ENCODE measurements at places on chromosomes 7 and 10. TPM values are rescaled to one million over a fixed set of nuclear protein-coding genes. Genes with fewer than 3 reads are reported as not detected.

The CYP26A1 gene
- not detected for total RNA-seq

DNA sequence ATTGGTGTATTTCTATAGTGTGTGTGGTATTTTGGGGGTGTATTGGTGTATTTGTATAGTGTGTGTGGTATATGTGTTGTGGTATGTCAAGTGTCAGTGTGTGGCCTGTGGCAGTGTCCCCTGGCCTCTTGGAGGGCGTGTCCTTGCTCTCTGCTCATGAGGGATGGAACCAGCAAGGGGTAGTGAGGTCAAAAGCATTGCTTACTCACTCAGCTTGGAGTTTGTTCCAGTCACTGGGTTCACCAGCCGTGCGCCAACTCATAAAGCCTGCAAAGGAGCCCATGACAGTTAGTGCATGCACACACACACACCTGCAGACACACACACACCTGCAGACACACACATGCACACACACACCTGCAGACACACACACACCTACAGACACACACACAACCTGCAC is 4.3 kb upstream of the TRPV6 start:
- H3K36me3 ChIP-seq: no peaks in the 10 kb centered on the region
- no peaks in the 10 kb centered on the region for H3K4me1 ChIP-seq
- H3K27me3 ChIP-seq: no peaks in the 10 kb centered on the region
- DNase-seq: no peak

GRCh38 chr7:94975336-94975735 is 67.9 kb downstream of the PPP1R9A start:
- H3K36me3 ChIP-seq: no peaks in the 10 kb centered on the region
- H3K27ac ChIP-seq: no peak overlapping the region
- H3K4me3 ChIP-seq: no peak overlapping the region
- no peak for DNase-seq
- H3K4me1 ChIP-seq: no peaks in the 10 kb centered on the region

DNA sequence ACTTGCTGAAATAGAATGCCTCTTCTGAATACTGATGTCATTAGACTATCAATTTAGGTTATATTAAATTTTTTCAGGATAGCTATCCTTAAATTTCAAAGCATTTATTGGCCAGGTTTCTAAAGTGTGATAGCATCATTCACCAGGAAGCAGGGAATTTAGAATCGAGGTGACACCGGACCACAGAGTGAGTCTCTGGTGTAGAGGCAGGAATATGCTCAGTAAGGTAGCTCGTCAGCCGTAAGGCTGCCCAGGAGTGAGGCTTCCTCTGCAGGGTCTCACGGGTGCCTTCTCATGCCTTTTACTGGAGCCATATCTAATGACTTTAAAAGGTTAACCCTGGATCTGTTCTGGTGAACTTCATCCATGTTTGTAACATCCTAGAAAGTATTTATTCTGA is 170.8 kb upstream of the KLF14 start:
- no peaks in the 10 kb centered on the region for H3K27me3 ChIP-seq
- peak overlapping the region; percentile 86 for H3K27ac ChIP-seq
- peaks cover 11% of the 10 kb centered on the region for H3K4me1 ChIP-seq
- H3K4me3 ChIP-seq: no peak overlapping the region
- H3K36me3 ChIP-seq: no peaks in the 10 kb centered on the region
- DNase-seq: no peak

GRCh38 chr10:50917486-50917885 is 32.1 kb upstream of the A1CF start:
- H3K4me3 ChIP-seq: no peak overlapping the region
- no peak overlapping the region for H3K27ac ChIP-seq
- no peak for DNase-seq
- H3K4me1 ChIP-seq: no peaks in the 10 kb centered on the region
- no peaks in the 10 kb centered on the region for H3K27me3 ChIP-seq
- no peaks in the 10 kb centered on the region for H3K36me3 ChIP-seq

DNA sequence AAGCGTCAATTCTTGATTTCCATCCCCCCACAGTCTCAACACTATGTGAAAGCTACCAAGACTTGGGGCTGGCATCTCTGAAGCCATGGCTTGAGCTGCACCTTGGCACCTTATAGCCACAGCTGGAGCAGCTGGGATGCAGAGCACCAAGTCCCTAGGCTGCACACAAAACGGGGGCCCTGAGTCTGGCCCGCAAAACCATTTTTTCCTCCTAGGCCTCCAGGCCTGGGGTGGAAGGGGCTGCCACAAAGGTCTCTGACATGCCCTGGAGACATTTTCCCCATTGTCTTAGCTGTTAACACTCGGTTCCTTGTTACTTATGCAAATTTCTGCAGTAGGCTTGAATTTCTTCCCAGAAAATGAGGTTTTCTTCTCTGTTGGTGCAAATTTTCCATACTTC is 89.8 kb upstream of the GNAI1 start:
- no peak for DNase-seq
- no peak overlapping the region for H3K27ac ChIP-seq
- H3K27me3 ChIP-seq: no peaks in the 10 kb centered on the region
- H3K4me3 ChIP-seq: no peak overlapping the region
- no peaks in the 10 kb centered on the region for H3K4me1 ChIP-seq
- H3K36me3 ChIP-seq: no peaks in the 10 kb centered on the region

- no peaks in the 10 kb centered on the region for H3K4me1 ChIP-seq
- no peak overlapping the region for H3K27ac ChIP-seq
- H3K27me3 ChIP-seq: no peaks in the 10 kb centered on the region
- no peaks in the 10 kb centered on the region for H3K36me3 ChIP-seq
- no peak for DNase-seq
Measured at GRCh38 chr7:113321201-113321600, 202.8 kb upstream of the SMIM30 start.

GRCh38 chr10:132169766-132170560 is 16.8 kb upstream of the DPYSL4 start:
- no peaks in the 10 kb centered on the region for H3K27me3 ChIP-seq
- H3K27ac ChIP-seq: no peak overlapping the region
- no peak overlapping the region for H3K4me3 ChIP-seq
- no peaks in the 10 kb centered on the region for H3K4me1 ChIP-seq

DNA sequence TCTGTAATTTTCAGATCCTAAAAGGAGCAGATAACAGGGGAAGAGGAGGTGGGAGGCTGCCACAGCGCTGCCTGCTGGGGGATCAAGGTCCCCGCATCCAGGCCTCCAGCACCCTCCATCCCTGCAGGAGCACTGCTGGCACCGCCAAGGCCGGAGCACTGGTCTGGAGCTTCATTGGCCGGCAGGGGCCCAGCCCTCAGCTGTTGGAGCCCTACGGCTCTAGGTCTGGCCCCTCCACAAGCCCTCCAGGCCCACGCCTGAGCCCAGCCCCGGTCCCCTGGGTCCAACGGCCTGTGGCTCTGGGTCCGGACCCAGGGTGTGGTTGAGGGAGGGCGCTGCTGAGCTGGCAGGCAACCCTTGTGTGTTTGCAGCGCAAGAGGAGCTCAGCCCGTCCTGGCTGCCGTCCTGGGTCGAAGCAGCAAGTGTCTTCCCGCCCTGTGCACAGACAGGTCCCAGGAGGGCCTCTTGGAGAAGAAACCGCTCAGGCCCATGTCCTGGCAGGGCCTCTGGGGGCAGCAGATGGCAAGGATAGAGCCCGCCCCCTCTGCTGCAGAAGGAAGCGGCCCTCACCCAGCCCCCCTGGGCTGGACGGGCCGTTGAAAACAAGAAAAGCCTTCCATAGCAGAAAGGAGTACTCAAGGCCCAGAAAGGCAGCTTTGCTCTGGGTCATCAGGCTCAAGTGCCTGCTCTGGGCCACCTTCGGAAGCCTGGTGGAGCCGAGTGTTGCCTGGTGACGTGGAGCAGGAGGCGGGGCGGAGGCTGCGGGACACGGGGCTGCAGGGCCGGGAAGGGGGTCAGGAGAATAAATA is 54.3 kb upstream of the TNRC18 start:
- no peak overlapping the region for H3K4me3 ChIP-seq
- no peak for DNase-seq
- H3K27me3 ChIP-seq: no peaks in the 10 kb centered on the region
- H3K27ac ChIP-seq: no peak overlapping the region

GRCh38 chr10:87739703-87740102 is 78.3 kb downstream of the ATAD1 start:
- no peak for DNase-seq
- no peak overlapping the region for H3K27ac ChIP-seq
- H3K4me1 ChIP-seq: no peaks in the 10 kb centered on the region

- H3K4me3 ChIP-seq: no peak overlapping the region
- no peaks in the 10 kb centered on the region for H3K4me1 ChIP-seq
- no peaks in the 10 kb centered on the region for H3K27me3 ChIP-seq
- H3K36me3 ChIP-seq: no peaks in the 10 kb centered on the region
- H3K27ac ChIP-seq: no peak overlapping the region
Measured at GRCh38 chr10:102540023-102540422, 36.3 kb downstream of the SUFU start.
